Activated CD4-positive, alpha-beta T cell treated with anti-CD3 and anti-CD28 coated beads, Interleukin-2, amount 50 U/mL, for 48 hours (primary cell): ENCODE measurements at places on chromosomes 1 and 21.
A peak's percentile ranks its signal among the peaks of the same experiment; 100 is the strongest.

DNA sequence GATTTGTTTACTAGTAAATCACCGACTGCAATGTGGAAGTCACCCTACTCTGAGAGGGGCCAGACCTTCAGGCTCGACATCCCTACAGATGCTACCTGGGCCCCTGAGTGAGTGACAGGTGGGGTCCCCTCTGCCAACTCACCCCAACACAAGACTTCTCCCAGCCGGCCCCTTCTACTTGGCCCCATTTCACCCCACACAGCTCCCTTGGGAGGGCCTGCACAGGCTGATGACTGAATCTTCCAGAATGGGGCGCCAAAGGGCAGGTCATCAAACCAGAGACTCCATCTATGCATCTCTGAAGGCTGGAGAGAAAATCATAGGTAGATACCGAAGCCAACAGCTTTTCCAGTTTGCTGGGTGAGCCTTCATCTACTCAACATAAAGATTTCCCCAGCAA is 9.4 kb upstream of the S100A8 start:
- DNase-seq, result no peak

DNA sequence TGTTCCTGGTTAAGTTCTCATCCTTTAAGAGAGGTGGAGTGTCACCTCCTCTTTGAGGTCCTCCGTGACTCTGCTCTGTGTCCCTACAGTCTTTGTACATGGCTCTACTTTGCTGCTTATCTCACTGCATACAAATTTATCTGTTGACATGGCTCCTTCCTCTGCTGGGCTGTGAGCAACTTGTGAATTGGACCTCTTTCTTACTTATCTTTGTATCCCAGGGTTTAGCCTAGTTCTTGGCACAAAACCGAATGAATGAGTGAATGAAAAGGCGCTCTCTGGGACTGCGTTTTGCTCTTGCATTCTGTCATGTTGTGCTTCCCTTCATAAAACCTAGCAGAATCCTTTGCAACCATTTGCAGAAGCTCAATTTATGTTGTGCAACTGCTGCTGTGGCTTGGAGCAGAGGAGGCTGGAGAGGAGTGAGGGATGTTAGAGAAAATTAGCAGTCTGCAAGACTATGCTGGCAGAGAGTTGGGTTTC is 12.4 kb downstream of the SLC26A9 start:
- no peak for DNase-seq

DNA sequence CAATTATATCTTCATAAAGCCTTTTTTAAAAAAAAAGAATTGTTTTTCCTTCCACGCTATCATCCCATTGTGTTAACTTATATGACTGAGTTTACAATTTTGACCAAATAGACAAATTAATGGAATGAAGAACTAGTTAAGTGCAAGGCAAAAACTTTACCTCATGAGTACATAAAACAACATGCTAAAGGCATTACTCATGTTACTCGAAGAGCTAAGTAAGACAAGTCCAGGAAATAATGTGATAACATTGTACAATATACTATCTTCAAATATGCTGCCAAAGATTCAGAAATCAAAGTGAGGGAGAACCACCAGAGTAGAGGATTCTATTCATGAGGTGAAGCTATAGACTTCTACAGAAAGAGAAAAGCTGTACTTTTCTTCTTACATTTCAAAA is 24.2 kb upstream of the DYNLT5 start:
- no peak for DNase-seq

GRCh38 chr1:158999316-159000069 is 10.2 kb upstream of the IFI16 start:
- no peak for DNase-seq

DNA sequence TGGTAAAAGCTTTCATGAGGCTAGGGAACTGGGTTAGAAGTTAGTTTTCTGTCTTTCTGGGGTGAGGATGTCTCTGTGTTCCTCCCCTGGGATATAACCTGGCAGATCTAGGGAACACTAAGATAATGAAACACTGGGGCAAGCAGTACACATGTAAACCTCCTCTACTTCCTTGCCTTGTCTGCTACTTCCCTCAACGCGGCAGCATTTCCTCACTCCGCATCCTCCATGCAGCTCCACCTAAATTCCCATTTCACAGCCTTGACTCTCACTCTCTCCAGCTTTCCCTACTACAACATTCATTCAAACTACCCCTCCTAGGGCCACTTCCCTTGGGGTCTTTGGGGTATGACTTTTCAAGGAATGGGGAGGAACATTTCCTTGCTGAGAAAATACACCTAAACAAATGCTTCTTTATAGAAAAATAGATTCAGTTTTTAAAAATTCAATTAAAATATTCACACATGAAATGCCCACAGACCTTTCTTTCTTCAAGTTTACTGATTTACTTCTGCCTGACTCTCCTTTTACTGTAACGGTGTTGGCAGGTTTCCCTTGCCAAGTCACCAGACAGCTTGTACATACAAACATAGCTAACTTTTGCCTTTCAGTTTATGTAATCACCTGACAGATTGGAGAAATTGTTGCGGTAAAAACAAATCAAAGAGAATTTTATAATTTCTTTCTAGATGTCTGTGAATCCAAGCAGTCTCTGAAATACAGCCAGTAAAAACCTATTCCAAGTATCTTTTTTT is 90.1 kb downstream of the TNFSF18 start:
- no peak for DNase-seq

GRCh38 chr1:209601809-209602657 is 18.5 kb downstream of the CAMK1G start:
- peak; percentile 30 for DNase-seq

DNA sequence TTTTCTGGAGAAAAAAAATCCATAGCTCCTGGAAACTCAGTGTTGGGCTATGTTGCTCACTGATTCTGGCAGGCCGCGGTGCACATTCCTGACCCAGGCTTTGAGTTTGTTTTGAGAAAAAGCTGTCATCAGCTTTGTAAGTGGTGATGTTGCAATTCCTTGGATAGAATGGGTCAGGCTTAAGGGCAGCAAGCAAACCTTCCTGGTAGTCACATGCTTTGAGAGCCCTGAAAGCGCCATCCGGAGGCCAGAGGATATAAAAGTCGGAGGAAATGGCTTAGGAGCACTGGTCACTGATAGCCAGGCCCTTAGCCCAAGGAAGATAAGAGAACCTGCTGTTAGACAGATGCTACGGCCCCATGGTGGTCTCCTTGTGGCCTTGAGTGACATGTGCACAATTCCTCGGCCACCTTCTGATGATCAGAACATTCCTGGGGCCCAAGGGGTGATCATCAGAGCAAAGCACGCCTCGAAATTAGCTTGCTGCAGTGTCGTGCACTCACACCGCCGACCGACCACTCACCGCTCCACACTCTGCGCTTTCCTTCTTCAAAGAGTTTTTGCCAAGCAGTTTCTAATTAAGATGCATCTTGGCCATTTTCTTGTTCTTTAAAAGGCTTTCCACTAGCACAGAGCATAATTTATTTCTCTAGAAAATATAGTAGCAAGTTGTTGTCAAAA is 78.6 kb downstream of the MAN1C1 start:
- no peak for DNase-seq

DNA sequence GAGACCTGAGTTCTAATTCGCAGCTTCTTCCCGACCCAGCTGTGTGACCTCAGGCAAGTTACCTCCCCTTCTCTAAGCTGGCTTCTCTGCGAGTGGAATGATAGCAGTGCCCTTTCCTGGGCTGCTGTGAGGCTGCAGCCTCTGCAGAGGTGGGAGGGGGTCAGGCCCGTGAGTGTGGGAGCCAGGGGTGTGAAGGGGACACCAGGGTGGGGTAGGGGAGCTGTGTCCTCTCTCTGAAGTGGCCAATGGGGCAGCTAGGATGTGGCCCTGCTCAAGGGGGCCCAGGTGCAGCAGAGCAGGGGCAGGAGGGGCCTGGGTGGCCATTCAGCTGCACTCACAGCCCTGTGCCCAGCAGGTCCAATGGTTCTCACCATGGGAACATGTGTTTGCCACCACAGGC is 24.5 kb downstream of the DMRTB1 start:
- DNase-seq, result no peak

- no peak for DNase-seq
Measured at GRCh38 chr1:167999877-168000276, 63.0 kb upstream of the MPC2 start.

DNA sequence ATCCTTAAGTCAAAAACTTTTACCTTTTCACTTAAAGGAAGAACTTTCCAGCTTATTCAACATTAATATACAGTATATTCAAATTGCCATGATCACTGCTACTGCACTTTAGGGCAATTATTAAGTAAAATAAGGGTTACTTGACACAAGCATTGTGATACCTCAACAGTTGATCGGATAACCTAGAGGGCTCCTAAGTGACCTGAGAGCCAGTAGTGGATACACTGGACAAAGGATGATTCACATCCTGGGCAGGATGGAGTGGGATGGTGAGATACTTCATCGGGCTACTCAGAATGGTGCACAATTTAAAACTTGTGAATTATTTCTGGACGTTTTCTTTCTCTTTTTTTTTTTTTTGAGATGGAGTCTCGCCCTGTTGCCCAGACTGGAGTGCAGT is 54.5 kb upstream of the PPM1J start:
- no peak for DNase-seq

DNA sequence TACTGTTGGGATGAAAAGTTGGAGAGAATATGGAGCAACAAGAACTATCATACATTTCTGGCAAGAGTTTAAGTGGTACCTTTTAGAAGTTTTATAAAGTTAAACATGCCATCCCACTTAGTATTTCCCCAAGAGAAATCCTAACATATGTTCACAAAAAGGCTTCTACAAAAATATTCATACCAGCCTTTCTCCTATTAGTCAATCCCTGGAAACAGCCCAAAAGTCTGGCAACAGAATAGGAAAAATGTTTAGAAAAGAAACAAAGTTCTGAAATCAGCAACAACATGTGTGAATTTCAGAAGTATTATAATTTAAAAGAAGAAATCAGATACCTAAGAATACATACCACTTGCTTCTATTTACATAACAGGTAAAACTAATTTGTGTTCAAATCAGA is 271.0 kb downstream of the DSCAM start:
- DNase-seq, result no peak

DNA sequence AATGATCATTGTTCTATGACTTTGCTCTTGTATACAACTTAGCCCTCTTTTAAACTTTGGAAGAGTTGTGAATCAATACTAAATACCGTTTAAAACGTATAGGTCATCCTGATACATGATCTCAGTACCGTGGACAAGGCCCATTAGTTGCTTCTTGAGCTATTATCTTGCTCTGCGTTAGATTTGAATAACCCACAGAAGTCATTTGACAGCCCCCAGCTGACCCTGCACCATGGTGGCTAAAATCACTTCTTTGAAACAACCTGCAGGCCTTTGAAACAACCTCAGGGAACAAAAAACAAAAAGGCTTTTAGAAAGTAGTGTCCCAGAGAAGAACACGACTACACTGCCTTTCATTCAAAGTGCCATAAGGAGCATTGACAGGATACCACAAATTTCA is 473.0 kb upstream of the ADGRL2 start:
- no peak for DNase-seq

DNA sequence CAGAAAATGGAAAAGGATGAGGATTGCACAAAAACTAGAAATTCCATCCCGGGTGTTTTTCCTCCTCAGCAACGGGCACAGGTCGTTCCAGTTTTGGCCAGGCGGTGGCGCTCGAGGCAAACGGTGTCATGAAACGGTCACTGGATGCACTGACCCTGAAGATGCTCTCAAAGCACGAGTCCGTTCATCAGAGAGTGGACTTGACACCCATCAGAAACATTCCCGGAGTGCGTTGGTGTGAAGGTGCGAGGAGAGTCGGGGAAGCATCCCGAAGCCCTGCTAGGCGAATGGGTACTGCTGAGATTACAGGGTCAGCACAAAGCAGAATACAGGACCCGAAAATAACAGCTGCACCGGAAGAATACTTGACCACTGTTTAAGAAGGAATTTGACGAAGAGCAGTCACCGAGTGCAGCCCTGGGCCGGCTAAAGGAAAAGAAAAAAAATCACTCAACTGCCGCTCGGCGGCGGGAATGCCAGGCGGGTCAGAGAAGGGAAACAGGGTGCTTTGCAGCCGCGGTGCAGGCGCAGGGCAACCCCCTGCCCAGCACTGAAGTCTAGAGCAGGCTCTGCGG is 71.7 kb upstream of the ETS2 start:
- DNase-seq, result peak; percentile 87

DNA sequence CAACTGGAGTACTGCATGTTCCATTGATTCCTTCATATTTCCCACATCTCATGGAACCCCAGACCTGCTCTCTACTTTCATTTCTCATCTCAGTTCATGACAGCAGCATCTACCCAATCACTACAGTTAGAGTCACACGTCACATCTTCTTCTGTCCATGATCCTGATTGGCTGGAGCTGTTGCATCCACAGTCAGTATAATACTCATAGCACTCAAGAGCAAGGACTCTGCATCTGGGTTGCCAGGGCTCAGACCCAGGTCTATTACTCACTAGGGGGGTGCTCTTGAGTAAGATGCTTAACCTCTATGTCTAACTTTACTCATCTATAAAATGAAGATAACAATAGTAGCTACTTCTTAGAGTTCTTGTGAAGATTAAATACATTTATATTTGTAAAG is 4.4 kb upstream of the XPR1 start:
- no peak for DNase-seq

- no peak for DNase-seq
Measured at GRCh38 chr1:17204546-17205440, at the start of gene PADI1. Gene PADI1, plus strand, starts transcription at chr1:17205128. Its CDS starts 90 bp downstream, at chr1:17205218.

DNA sequence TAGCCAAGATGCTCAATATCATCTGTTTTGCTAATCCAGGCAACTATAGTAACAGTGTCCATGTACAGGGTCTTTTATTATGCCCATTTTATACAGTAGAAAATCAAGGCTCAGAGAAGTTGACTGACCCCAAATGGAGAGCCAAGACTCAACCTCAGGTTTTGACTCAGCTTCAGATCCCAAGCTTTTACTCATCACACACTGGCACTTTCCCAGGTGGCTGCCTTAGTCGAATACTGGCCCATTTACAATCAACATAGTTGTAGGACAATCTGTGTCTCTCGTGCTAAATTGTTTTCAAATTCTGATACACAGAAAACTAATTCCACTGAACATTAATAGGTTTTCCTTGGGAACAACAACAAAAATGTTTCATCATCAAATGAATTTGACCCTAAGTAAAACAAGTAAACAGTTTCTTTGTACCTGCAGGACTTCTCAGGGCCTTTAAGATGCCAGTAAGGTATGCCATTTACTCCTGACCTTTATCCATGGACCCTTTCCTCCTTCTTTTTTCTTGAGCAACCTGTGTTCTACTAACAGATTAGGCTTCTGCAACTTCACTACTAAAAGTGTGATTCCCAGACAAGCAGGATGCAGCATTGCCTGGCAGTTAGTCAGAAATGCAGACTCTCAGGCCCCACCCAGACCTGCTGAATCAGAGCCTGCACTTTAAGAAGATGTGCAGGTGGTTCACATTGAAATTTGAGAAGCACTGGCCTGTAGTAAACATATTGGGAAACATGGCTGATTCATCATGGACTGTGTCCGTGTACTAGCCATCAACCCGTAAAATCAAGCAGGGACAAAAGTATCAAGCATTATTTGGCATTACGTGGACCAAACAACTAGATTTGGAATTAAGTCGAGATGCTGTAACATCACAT is 128.8 kb downstream of the RRAGC start:
- DNase-seq, result no peak

GRCh38 chr21:25409978-25410377 is 197.3 kb downstream of the MRPL39 start:
- DNase-seq, result no peak

GRCh38 chr1:197252973-197253372 is 15.1 kb upstream of the CRB1 start:
- no peak for DNase-seq

- no peak for DNase-seq
Measured at GRCh38 chr1:53293123-53293522, 34.7 kb downstream of the LRP8 start.

- no peak for DNase-seq
Measured at GRCh38 chr1:171507435-171507834, 22.1 kb downstream of the PRRC2C start.
